MCF 10A (cell line): ENCODE measurements at places on chromosomes 16 and 17. TPM values are rescaled to one million over a fixed set of nuclear protein-coding genes. Genes with fewer than 3 reads are reported as not detected.

DNA sequence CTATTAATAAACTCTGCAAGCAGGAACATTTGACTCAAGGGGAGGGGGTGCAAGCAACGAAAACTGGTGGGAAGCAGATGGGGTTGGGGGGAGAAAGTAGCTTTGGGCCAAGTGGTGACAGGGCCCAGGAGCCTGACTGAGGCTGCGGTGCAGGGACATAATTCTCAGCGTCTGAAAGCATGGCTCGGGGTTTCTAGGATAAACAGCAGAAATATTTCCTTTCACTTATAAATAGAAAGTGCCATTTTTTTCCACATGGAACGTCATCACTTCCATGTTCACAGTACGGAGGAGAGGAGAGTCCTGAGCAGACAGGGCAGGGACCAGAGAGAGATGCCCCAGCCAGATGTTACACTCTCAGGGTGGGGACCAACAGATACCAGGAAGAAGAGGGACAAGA, 197.1 kb downstream of the ZFHX3 start:
- DNase-seq, result no peak

DNA sequence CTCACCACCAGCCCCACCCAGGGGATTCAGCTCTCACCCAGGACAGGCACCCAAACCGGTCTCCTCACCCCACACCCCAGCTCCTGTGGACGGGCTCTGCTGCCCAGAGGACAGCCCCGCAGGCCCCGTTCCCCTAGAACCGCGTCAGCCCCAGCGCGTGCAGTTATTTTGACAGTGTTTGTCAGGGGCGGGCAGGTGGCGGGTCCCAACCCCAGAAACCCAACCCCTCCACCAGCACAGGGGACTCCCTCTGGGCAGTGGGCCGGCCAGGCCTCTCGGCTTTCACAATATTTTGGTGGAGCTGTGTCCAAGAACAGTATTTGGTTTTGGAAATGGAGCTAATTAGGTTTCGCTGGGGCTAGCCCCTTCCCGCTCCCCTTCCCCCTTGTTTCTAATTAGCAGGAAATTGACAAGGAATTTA, 44.8 kb downstream of the BAHCC1 start:
- no peak for DNase-seq

DNA sequence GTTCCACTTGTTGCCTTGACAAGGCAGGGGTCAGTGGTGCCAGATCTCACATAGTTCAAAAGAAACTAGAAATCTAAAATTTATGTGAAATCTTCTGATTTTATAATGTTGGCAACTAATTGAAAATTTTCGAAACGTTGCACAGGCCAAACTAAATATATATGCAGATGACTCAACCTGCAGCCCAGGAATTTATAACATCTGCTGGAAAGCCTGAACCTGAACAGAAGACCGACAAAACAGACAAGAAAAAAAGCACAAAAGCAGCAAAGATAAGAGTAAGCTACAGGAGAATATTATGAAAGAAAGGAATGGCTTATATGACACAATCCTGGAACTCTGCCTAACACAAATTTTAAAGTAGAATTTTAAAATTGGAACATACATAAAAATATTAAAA, 207.6 kb downstream of the CEP112 start:
- peak; percentile 5 for DNase-seq

DNA sequence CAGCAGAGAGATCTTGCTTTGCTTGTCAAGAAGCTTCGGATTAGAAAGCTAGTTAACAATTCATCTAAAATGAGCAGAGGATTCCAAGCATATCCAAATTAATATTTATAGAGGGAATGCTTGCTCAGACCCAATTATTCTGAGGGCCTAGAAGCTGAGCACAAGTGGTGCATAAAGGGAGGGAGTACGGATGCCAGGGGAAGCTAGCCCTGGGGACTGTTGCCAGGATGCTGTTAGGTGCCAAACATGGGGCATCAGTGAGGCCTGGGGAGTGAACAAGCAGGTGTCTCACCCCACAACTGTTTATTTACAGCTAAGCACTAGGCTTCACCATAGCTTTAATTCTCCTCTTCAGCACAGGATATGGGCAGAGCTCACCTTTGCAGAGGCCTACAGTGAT, 684.1 kb upstream of the C16orf82 start:
- no peak for DNase-seq

DNA sequence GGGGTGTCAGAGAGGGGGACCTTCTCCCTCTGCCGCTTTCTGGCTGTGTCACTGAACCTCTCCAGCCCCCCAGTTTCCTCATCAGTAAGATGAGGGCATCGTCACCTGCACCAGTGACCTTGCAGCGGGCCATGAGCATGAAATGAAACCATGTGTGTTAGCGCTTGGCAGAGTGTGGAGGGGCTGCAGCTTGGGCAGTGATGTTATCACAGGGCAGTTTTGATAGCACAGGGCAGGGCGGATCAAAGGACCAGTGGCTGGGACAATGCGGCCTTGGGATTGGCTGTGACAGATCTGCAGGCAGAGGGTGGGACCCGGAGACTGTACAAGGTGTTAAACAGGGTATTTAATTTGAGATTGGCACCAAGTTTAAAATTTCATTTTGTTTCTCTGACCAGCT, 38.9 kb upstream of the NAT9 start:
- no peak for DNase-seq

The TEX14 gene
- 0.07 TPM in 1 of 2 replicates, not detected in the other for total RNA-seq

- DNase-seq, result peak; percentile 88
These were observed 12.8 kb downstream of the ATPAF2 start for GRCh38 chr17:18025945-18026776.

DNA sequence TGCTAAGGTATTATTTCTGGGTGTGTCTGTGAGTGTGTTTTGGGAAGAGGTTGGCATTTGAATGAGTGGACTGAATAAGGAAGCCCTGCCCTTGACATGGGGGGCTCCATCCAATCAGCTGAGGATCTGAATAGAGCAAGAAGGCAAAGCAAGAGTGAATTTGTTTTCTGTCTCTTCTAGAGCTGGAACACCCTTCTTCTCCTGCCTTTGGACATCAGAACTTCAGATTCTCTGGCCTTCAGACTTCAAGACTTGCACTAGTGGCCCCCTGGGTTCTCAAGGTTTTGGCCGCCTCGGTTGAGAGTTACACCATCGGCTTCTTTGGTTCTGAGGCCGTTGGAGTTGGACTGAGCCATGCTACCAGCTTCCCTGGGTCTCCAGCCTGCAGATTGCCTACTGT, 448.6 kb downstream of the SHISA9 start:
- DNase-seq, result no peak

GRCh38 chr17:79006794-79007503, 2.6 kb downstream of the CANT1 start:
- no peak for DNase-seq

The ERN2 gene
- not detected in 2 replicates for total RNA-seq

DNA sequence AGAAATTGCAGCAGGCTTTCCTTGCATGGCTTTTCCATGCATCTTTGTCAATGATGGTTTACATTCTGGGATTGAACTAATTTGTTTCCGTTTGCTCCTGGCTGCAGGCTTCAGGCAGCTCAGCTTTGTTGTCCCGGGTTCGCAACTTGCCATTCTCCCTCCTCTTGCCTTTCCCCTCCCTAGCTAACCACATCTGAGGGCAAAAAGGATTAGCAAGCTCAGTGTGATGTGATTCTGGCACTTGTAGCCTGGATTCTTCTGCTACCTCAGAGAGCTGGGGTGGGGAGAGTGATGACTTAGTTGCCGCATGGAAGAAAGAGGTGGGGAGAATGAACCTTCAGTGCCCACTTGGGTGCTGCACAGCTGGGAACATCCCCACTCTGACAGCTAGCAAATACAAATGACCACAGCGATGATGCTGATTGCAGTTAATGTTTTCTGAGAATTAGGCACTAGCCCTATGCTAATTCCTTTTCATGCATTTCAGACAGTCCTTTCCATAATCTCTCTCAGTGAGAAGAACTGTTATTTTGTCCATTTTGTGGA, 120.2 kb upstream of the SALL1 start:
- no peak for DNase-seq

The NTN1 gene
- total RNA-seq, result 0.10 and 0.23 TPM in 2 replicates

DNA sequence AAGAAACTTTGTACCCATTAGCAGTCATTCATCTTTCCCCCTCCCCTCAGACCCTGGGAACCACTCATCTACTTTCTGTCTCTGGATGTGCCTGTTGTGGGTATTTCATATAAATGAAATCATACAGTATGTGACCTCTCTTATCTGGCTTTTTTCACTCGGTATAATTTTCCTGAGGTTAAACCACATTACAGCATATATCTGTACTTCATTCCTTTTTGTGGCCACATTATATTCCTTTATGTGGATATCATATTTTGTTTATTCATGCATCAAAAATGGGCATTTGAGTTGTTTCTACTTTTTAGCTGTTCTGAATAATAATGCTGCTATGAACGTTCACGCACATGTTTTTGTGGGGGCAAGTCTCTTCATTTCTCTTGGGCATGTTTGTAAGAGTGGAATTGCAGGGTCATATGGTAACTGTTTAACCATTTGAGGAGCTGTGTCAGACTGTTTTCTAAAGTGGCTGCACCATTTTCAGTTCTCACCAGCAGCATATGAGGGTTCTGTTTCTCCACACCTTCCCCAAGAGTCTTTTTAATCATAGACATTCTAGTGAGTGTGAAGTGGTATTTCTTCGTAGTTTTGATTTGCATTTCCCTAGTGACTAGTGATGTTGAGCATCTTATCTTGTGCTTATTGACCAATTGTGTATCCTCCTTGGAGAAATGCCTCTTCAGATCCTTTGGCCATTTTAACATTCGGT, 3.8 kb downstream of the SNX29 start:
- no peak for DNase-seq

The IRX3 gene
- 15.7 and 17.6 TPM in 2 replicates for total RNA-seq
